ENCODE measurements at places on chromosomes 5 and 9. TPM values are rescaled to one million over a fixed set of nuclear protein-coding genes. Genes with fewer than 3 reads are reported as not detected.

GRCh38 chr9:456365-456764 is 241.7 kb downstream of the DOCK8 start:
- no peaks in the 10 kb centered on the region for H3K36me3 ChIP-seq
- no peaks in the 10 kb centered on the region for H3K27me3 ChIP-seq
- H3K4me3 ChIP-seq, result no peak overlapping the region
- no peaks in the 10 kb centered on the region for H3K4me1 ChIP-seq
- DNase-seq, result no peak
- no peak overlapping the region for H3K27ac ChIP-seq

- no peak for DNase-seq
- no peaks in the 10 kb centered on the region for H3K36me3 ChIP-seq
- no peaks in the 10 kb centered on the region for H3K27me3 ChIP-seq
- no peak overlapping the region for H3K4me3 ChIP-seq
Observed at GRCh38 chr5:132313366-132313765, 19.2 kb downstream of the SLC22A4 start.

DNA sequence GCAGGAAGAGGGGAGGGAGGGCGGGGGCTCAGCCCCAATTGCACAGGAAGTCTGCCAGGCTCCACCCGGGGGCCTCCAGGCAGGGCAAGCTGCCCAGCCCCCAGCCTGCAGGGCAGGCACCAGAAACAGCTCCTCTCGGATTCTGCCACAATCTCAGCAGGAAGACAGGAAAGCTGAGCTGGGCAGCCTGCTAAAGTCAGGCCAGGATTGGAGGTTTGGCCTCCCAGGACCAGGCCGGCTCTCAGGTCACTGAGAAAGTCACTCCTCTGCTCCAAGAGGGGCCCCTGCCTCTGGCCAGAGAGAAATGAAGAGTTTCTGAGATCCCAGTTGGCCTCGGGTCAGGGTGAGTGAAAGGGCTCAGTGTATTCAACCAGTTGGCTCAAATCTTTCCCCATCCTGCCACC is 54.6 kb upstream of the STXBP1 start:
- no peak for DNase-seq
- peaks cover 85% of the 10 kb centered on the region for H3K4me1 ChIP-seq
- H3K27ac ChIP-seq, result peak overlapping the region; percentile 94
- H3K27me3 ChIP-seq, result no peaks in the 10 kb centered on the region
- peaks cover 6% of the 10 kb centered on the region for H3K36me3 ChIP-seq

GRCh38 chr9:101727612-101728524 is 10.6 kb downstream of the GRIN3A start:
- H3K4me1 ChIP-seq, result no peaks in the 10 kb centered on the region
- DNase-seq, result no peak
- no peak overlapping the region for H3K27ac ChIP-seq
- no peaks in the 10 kb centered on the region for H3K27me3 ChIP-seq

DNA sequence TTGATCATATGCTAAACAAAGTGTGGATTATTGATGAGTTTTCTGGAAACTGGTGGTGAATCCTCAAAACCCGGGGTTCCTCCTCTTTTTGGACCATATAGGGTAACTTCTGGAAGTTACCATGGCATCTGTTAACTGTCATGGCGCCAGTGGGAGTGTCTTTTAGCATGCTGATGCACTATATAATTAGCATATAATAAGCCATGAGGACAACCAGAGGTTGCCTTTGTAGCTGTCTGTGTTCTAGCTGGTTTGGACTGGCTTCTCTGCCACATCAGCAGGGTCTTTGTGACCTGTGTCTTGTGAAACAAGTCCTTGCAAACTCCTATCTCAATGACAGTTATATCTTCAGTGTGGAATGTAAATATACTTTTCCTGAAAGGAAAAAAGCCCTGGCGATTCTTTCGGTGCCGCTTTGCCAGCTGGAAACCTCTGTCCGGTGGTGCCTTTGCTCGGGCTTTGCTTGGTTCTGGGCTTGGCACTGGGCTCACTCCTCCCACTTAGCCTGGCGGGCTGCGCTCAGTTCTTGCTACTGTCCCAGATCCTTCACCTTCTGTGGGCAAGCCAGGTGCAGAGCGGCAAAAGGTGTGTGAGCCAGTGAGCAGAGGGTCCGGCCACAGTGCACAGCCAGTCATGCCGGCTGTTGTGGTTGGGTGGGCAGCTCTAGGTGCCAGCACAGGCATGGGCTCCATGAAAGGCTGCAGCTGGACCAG is 20.4 kb downstream of the NXNL2 start:
- H3K4me3 ChIP-seq, result no peak overlapping the region
- no peaks in the 10 kb centered on the region for H3K27me3 ChIP-seq
- H3K4me1 ChIP-seq, result no peaks in the 10 kb centered on the region
- no peak for DNase-seq

DNA sequence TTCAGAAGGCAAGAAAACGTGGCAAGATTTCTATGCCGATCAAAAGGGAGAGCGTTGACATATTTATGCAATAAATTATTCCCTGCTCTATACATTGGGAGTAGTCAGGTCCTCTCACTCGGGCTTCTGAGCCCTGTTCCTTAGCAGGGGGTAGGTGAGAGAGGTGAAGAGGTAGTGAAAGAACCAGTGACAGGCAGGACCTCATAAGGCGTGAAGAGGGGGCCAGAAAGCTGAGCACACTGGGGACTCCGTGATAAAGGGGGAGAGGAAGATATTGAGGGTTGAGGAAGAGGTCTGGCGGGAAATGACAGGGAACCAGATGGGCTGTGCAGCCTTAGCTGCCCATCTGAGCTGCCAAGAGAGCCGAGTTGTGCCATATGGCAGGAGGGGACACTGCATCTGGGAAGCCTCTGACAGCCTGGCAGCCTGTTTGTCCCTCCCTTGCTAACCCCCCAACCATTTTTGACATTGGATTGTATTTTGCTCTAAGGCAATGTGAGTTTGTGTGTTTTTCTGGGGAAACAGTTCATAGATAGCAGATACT is 782 bp upstream of the CDC20B start:
- peaks cover 43% of the 10 kb centered on the region for H3K27me3 ChIP-seq
- no peak overlapping the region for H3K27ac ChIP-seq
- H3K4me1 ChIP-seq, result peaks cover 26% of the 10 kb centered on the region
- no peaks in the 10 kb centered on the region for H3K36me3 ChIP-seq

- no peak overlapping the region for H3K27ac ChIP-seq
- no peaks in the 10 kb centered on the region for H3K36me3 ChIP-seq
- no peak overlapping the region for H3K4me3 ChIP-seq
Observed at GRCh38 chr5:175427762-175428161, 16.2 kb downstream of the DRD1 start.

- H3K36me3 ChIP-seq, result peaks cover 24% of the 10 kb centered on the region
- no peak overlapping the region for H3K4me3 ChIP-seq
- peaks cover 10% of the 10 kb centered on the region for H3K4me1 ChIP-seq
- H3K27ac ChIP-seq, result no peak overlapping the region
- no peak for DNase-seq
- no peaks in the 10 kb centered on the region for H3K27me3 ChIP-seq
Observed at GRCh38 chr9:134429481-134429880, 103.2 kb downstream of the RXRA start.

- H3K27ac ChIP-seq, result no peak overlapping the region
- no peak for DNase-seq
- H3K4me3 ChIP-seq, result no peak overlapping the region
- H3K36me3 ChIP-seq, result no peaks in the 10 kb centered on the region
Observed at GRCh38 chr9:29211003-29211579, 1637.8 kb upstream of the C9orf72 start.

DNA sequence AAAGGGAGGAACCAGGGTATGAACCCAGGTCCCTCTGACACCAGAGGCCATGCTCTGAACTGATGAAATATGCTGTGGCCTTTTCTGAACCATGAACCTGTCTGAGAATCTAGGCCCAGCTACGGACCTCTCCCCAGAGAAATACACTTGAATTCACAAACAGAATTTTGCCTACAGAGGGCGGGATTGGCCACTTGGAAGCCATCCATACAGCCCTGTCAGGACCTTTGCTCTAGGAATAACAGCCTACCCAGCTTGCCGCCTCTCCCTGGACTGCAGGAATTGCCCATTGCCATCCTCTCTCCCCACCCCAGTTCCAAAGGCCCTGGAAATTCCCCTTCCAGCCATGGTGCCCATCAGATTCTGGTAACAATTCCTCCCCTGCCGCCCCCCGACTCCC is 26.6 kb downstream of the MORN5 start:
- no peaks in the 10 kb centered on the region for H3K27me3 ChIP-seq
- H3K4me1 ChIP-seq, result no peaks in the 10 kb centered on the region
- H3K27ac ChIP-seq, result no peak overlapping the region
- no peak for DNase-seq

DNA sequence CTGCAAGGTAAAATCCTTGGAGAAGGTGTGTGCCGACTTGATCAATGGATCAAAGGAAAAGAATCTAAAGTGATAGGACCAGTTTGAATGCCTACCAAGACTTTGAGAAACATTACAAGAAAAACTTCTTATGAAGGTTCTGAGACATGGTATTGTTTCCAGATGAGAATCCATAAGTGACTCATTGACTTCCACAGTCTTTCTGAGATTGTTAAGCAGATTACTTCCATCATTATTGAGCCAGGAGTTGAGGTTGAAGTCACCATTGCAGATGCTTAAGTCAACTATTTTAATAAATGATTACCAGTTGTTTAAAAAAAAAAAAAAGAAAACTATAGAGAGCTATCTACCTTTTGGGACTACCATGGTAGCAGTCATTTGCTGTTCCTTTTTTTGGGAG is 7.0 kb downstream of the LNPEP start:
- H3K27ac ChIP-seq, result no peak overlapping the region
- H3K27me3 ChIP-seq, result no peaks in the 10 kb centered on the region
- no peak overlapping the region for H3K4me3 ChIP-seq
- DNase-seq, result no peak

GRCh38 chr5:33828626-33829308 is 63.0 kb downstream of the ADAMTS12 start:
- H3K4me1 ChIP-seq, result no peaks in the 10 kb centered on the region
- no peak overlapping the region for H3K27ac ChIP-seq
- DNase-seq, result no peak
- H3K36me3 ChIP-seq, result no peaks in the 10 kb centered on the region

GRCh38 chr5:122844136-122844909 is 1.1 kb upstream of the SNX24 start:
- H3K4me3 ChIP-seq, result peak overlapping the region; percentile 99
- no peak for DNase-seq
- no peaks in the 10 kb centered on the region for H3K27me3 ChIP-seq
- peaks cover 12% of the 10 kb centered on the region for H3K4me1 ChIP-seq

NRARP gene
- total RNA-seq, result 16.9 TPM

TLX3 gene
- not detected for total RNA-seq

GADD45G gene
- total RNA-seq, result 5.8 TPM

PCDHB14 gene
- total RNA-seq, result 10.2 TPM

QRFP gene
- not detected for total RNA-seq

NXNL2 gene
- 1.8 TPM for total RNA-seq

PCA3 gene
- not detected for total RNA-seq

PRDM12 gene
- not detected for total RNA-seq

PCDHA6 gene
- total RNA-seq, result 0.14 TPM

CDKN2A gene
- 4.1 TPM for total RNA-seq

PLAC8L1 gene
- not detected for total RNA-seq

Data from thoracic aorta (tissue), 2 donors.